ENCODE measurements at places on chromosomes 12 and 14.
A peak's percentile ranks its signal among the peaks of the same experiment; 100 is the strongest.

GRCh38 chr12:14258575-14258940 lies 106.9 kb upstream of the ATF7IP start:
- no peak for DNase-seq

DNA sequence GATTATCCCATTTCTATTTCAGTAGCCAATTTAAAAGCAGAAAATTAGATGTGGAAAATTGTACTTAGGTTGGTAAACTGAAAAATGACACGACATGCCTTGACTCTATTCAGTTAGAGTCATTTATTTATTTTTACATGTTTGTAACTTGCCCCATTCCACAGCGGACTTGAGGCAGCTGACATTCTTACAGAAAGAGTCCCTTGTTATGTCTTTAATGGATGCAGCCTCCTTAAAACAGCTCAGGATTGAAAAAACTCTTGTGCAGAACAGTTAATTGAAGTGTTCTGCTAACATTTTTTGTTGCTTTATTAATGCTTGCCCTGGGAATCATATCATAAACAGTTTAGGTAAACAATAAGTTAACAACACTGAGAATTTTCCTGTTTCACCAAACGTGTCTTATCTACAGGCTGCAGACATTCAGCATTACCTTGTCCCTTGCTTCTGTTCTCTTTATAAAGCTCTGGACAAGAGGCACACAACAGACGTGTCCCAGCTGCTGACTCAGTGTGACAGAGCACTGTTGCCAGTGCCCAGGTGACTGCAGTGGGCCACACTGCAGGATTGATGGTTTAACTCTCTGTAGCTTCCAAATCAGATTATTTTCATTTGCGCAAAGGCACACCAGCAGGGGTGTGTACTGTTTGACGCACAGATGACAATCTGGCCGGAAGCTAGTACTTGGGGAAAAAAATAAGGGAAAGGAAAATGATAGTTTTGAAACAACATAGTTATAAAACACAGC lies 101.6 kb downstream of the PELI2 start:
- peak; percentile 60 for DNase-seq

GRCh38 chr12:12734561-12735071 lies 17.4 kb downstream of the CDKN1B start:
- DNase-seq: no peak

DNA sequence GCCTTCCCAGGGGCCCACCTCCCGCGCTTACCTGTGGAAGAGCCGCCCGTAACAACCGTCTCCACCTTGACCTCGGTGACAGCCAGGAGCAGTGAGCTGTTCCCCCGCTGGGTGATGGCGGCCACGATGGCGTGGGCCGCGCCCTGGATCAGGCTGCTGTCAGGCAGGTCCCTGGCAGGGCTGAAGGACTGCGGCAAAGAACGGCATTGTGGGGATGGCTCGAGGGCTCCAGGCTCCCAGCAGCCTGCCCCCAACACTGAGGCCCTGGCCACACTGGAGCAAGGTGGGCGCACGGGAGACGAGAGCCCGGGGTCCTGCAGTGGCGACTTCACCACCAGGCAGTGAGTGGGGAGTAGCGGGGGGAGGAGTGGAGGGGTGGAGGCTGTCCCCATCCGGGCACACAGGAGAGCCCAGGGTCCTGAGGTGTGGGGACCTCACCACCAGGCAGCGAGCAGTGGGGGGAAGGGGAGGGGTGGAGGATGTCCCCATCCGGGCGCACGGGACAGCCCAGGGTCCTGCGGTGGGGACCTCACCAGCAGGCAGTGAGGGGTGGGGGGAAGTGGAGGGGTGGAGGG lies 25.0 kb downstream of the JAG2 start:
- DNase-seq: peak; percentile 6

DNA sequence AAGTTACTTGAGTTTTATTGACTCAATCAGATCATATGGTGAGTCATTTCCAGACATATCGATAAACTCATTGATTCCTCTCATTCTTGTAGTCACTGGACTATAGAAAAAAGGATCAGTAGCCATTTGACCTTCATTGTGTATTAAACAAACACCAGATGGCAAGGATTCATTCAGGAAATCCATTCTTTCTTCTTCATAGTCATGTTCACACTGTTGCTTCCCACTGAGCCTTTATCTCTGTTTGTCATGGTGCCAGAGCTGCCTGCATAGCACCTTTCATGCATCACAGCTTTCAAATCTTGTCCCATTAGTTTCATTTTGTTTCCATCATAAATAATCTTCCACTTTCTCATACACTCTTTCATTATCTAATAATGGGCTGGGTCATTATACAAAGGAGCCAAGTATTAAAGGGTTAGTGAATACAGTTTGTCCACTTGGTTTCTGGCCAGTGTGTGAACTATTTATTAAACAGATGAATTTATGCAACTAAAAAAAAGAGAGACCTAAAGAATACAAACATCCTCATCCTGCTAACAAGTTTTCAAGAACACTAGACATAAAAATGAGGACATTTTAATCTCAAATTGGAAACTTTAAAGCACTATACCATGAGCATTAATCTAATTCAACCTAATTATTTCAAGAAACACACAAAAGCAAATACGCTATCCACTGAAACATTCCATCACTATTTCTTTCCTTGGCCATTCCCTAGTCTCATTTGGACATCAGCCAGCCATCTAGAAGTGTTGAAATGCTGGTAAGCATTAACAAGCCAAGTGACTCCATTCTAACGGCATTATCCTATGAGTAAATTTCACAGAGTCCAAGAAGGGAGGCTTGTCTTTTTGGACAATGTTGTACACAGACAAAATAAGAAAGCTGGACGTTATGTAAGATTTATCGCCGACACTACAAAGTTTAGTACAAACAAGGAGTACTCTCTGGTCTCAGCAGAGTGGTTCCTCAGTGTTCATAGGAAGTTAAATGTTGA lies 476.5 kb downstream of the FOXG1 start:
- no peak for DNase-seq

Data from BE2C (cell line).